ENCODE measurements at places on chromosomes 4 and X.

DNA sequence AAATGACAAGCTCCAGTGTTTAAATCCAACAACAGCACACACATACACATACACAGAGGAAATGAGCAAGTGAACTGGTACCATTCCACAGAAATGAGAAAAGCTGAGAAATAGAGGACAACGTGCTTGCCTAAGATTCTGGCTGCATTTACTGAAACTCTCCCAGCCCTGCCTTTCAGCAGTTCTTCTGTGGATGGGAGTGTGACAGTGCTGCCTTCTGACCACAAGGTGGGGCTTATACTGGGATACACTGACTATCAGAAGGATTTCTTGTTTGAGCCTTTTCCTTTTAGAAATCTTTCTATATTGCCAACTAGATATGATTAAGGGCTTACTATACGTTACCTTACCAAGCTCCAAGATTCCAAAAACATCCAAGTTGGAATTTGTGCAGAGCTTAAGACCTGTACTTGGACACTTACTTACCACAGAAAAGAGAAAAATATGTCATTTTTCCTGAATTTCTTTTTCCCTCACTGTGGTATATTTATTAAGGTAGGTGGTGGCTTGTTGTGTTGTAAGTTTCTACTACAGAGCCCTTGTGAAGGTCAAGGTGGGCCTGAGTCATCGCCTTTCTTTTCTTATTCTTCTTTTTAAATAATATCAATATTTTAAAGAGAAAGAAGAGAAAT, 10.7 kb upstream of the CXCL8 start:
- no peak for DNase-seq

GRCh38 chrX:81229229-81229628, 27.3 kb downstream of the SH3BGRL start:
- no peak for DNase-seq

DNA sequence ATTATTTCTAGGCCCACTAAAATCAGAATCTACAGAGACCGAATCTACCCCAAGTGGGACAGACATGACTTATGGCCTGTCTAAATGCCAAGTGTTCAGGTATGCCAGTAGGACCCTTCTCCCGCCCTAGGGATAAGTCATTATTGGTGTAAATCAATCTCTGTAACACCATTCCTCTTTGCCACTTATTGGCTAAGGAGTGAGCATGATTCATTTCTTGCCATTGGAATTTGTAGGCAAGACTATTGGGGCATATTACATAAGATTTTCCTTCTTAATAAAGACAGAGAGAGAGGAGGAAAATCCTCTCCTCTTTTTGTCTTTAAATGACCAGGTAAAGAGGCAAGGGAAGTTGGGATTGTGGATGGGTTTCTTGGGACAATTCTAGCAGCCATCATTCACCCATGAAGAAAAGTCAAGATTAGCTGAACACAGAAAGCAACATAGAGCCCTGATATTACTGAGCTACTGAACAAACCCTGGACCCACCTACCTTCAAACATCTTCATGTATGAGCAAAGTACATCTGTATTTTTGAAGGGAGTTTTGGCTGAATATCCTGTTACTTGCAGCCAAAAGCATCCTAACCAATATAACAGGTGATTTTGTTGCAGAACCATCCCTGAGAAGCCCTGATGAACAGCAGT, 2.6 kb downstream of the SLC9B2 start:
- no peak for DNase-seq

GRCh38 chr4:28232951-28233350, 1372.3 kb downstream of the STIM2 start:
- no peak for DNase-seq

- DNase-seq, result no peak
These were observed 272.1 kb downstream of the RPA4 start for GRCh38 chrX:97155816-97156215.

DNA sequence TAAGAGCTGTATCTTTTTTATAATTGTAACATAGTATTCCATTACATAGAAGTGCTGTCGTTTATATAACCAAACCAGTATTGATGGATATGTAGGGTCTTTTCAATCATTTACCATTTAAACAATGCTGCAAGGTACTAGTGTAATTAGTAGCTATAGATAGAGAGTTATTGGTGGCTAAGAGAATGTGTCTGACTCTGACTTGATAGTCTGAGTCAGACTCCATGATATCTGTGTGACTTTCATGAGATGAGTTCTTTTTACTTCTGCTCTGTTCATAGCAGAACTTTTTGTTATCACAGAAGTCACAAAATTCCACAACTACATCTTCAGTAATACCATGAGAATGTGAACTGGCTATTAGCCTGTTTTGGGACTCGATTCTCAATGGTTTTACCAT, 150.6 kb downstream of the FHIP1A start:
- no peak for DNase-seq

- no peak for DNase-seq
These were observed 419.6 kb upstream of the TENM3 start for GRCh38 chr4:181823645-181824044.

- no peak for DNase-seq
These were observed 13.1 kb upstream of the SLC9B1 start for GRCh38 chr4:103032574-103032973.

GRCh38 chr4:89249716-89250361, 57.8 kb downstream of the GPRIN3 start:
- no peak for DNase-seq

- no peak for DNase-seq
These were observed 297.6 kb downstream of the INPP4B start for GRCh38 chr4:142548491-142548890.

GRCh38 chr4:15182600-15183220, 180.4 kb downstream of the CPEB2 start:
- no peak for DNase-seq

- no peak for DNase-seq
These were observed 74.3 kb downstream of the CAMK2D start for GRCh38 chr4:113687067-113687718.

- DNase-seq, result no peak
These were observed at the start of the genes CSAG1 and MAGEA12 for GRCh38 chrX:152733261-152733975. CSAG1 (minus strand) TSS chrX:152733721; CDS start chrX:152732460, 1,261 bp downstream. MAGEA12 (plus strand) TSS chrX:152733757; CDS start chrX:152736162, 2,405 bp downstream.

DNA sequence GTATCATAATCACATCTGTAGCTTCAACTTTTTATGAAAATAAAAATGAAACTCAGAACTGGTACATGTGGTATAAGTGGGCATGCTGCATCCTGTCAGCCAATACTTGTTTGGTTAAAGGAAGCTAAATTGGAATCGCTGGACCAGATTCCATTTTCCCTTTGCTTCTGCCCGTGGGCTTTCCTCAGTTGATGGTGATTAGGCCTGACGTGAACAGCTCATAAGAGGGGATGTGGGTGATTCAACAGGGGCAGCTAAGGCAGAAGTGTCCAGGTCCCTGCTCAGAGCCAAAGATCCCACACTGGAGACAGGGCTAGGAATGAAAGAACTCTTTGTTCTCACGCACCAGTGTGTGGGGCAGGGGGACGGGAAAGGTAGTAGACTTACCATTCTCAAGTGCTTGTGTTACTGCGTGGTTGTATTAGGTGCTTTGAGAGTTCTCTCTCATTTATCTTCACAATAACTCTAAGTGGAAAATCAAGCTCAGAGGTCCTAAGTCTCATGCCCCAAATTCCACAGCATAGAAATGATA, 63.2 kb upstream of the GUCY1A1 start:
- no peak for DNase-seq

DNA sequence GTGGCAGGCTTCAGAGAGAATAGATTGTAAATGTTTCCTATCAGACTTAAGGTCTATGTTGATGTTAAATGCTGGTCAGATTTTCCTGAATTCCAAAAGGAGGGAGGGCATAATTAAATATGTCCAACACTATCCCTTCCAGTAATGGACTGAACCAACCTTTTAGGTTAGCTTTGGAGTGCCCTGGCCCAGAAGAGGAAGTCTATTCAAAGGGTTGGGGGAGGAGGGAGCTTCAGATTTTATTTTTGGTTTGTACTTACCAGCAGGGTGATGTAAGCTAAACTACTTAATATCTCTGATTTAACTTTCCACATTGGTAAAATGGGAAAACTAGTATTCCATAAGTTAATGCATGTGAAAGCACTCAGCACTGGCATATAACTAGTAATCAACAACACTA, 91.1 kb downstream of the RBM46 start:
- no peak for DNase-seq

DNA sequence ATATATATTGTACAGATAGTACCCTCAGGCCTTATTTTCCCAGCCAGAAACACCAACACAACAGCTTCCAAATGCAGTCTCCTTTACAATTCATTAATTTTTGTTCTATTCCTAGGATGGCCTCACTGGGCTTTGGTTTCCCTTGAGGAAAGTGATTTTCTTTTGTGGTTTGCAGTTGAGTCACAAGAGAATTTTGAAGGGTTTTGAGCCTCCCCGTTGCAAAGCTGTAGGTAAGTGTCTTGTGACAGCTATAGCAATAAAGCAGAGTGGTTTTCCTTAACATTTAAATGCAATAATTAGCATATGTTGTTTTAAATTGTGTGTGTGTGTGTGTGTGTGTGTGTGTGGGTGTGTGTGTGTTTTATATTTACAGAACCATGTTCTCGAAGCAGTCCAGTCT, 54.1 kb upstream of the WDR17 start:
- DNase-seq, result no peak

GRCh38 chrX:110042496-110042895, 39.6 kb downstream of the TMEM164 start:
- DNase-seq, result no peak

DNA sequence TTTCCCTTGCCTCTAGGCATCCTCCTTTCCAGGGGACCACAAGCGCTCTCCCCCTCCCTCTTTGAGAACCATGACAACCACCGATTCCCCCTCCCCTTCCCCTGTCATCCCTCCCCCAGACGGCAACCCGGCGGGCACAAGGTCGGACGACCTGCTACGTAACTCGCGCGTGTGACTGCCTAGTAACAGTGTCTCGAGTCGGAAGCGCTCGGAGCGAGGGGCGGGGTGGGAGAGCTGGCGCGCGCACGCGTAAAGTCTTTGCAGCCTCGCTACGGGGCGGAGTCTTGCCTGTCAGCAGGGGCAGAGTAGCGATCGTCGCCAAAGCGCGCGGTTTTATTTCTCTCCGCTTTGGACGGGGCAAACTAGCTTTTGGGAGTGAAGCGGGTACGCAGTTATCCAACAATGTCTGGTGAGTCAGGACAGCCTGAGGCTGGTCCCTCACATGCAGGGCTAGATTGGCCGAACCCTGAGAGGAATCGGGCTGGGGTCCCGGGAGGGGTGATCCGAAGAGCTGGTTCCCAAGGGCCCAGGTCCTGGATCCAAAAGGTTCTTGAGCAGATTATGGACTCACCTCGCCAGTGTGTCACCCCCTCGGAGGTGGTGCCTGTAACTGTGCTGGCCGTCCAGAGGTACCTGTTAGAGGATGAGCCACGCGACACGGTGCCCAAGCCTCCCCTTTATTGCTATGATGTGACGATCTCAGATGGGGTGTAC, at the start of gene RADX:
Gene RADX (plus strand): TSS at position 300 of the 714 bp plus-strand sequence. CDS start 103 bp downstream, at position 403.
- DNase-seq, result peak; percentile 67

DNA sequence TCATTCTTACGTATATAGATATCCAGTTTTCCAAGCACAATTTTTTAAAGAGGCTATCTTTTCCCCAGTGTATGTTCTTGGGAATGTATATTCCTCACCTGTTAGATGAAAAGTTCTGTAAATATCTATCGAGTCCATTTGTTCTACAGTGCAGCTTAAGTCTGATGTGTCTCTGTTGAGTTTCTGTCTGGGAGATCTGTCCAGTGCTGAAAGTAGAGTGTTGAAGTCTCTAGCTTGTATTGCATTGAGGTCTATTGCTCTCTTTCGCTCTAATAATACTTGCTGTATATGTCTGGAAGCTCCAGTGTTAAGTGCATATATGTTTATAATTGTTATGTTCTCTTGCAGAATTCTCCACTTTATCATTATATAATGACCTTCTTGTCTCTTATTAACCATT, 373.1 kb downstream of the PPARGC1A start:
- no peak for DNase-seq

GRCh38 chrX:9133426-9133825, 99.5 kb upstream of the FAM9B start:
- DNase-seq, result no peak

DNA sequence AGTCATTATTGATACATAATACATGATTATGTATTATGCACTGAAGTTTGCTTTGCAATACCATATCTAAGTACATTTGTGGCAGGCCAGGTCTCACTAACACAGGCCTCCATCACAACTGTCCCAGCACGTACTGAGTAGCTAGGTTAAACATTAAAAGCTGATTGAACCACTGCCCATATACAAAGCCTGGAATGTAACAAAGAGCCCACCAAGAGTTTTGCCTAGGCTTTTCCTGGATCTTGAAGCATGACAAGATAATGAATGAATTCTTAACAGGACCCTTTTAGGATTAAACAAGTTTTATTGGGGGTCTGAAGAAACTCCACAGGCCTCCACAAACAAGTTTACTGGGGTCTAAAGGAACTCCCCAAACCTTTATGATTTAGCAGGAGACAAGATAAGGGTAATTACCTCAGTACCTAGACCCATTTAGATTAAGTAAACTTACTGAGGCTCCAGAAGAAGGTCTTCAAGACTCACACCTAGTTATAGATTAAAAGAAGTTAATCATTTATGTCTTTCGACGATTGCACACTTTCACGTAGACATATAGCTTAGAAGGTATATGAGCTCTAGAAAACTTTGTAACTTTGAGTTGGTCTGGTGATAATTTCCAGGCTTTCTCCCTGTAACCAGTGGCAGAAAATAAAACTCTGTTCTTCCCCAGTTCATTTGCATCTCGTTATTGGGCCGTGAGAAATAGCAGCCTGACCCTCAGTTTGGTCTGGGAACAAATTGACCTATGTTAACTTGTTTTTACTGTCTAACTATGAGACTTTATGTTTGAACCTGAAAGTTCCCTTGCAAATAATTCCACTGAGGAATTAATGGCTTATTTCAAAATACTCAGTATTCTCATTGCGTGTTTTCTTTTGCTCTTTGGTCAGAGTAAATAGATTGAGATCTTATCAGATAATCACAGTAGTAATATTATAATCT, 84.8 kb downstream of the PHEX start:
- DNase-seq, result no peak

- DNase-seq, result no peak
These were observed 856 bp downstream of the SAT1 start for GRCh38 chrX:23783589-23784469.

DNA sequence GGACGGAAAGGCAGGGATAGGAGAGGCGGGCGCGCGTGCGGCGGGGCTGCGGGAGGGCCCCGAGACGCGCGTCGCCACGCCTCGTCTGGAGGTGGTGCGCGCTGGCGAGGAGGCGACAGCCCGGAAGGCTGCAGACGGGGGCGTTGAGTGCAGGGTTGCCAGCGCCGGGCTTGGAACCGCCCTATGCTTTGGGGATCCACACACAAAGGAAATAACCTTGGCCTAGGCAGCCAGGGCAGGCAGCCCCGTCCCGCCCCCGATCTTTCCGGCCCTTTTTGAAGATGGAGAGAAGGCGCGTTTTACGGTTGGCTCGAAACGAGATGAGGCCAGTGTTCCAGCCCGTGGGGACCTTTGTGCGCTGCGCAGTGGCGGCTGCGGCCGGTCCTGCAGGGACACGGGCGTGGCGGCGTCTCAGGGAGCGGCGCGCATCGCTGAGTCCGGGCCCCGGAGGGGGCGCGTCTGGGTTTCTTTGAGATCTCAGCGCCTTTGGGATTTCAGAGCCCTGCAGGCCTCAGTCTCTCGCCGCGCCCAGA, 50.8 kb upstream of the TRIM2 start:
- DNase-seq, result peak; percentile 34

DNA sequence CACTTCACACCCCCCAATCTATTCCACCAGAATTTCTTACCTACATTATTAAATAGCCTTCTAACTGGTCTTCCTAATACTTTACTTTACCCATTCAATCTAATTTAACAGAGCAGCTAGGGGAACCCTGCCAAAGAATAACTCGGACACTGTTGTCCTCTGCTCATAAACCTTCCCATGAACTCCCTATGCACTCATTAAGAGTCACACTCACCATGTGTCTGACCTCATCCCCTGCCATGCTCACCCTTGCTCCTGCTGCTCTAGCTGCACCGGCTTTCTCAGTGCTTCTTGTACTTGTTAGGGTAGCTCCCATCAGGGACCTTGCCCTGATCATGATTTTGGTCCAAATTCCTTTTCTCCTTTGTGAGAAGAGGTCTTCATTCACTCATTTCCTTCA, 54.6 kb upstream of the GUCY1A1 start:
- DNase-seq, result no peak
